ENCODE measurements at places on chromosomes 12 and 14. TPM values are rescaled to one million over a fixed set of nuclear protein-coding genes. Genes with fewer than 3 reads are reported as not detected.

MEG3 gene
- not detected for total RNA-seq

GPR132 gene
- total RNA-seq = 16.4 TPM

GRCh38 chr14:36268121-36268520 is 52.3 kb downstream of the MBIP start:
- no peak for DNase-seq

B3GNT4 gene
- total RNA-seq = 5.1 TPM

PPP2R3C gene
- 40.7 TPM for total RNA-seq

ST8SIA1 gene
- total RNA-seq = 1.5 TPM
